Stimulated activated CD4-positive, alpha-beta T cell treated with anti-CD3 and anti-CD28 coated beads, Interleukin-15, amount 100 ng/mL, for 1 hour (primary cell): ENCODE measurements at places on chromosomes 1 and 21.
A peak's percentile ranks its signal among the peaks of the same experiment; 100 is the strongest.

- no peak for DNase-seq
These were observed 27.0 kb downstream of the ZC3H11B start for GRCh38 chr1:219585837-219586455.

DNA sequence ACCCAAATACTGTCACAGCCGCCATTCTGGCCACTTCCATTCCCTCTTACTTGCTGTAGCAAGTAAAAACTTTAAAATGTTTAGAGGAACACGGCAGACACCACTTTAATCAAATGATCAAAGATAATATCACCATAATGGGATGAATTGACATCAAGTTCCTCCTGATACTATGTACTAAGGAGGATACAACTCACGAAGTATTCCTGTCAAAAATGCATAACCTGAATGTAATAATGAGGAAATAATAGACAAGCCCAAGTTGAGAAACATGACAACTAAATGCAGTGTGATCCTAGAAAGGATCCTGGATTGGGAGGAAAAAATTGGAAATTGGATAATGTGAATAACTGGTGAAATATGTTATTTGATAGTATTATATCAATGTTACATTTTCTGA, 3.9 kb downstream of the KDF1 start:
- DNase-seq: no peak

GRCh38 chr1:153404768-153405167, 11.6 kb upstream of the S100A7A start:
- peak; percentile 50 for DNase-seq

DNA sequence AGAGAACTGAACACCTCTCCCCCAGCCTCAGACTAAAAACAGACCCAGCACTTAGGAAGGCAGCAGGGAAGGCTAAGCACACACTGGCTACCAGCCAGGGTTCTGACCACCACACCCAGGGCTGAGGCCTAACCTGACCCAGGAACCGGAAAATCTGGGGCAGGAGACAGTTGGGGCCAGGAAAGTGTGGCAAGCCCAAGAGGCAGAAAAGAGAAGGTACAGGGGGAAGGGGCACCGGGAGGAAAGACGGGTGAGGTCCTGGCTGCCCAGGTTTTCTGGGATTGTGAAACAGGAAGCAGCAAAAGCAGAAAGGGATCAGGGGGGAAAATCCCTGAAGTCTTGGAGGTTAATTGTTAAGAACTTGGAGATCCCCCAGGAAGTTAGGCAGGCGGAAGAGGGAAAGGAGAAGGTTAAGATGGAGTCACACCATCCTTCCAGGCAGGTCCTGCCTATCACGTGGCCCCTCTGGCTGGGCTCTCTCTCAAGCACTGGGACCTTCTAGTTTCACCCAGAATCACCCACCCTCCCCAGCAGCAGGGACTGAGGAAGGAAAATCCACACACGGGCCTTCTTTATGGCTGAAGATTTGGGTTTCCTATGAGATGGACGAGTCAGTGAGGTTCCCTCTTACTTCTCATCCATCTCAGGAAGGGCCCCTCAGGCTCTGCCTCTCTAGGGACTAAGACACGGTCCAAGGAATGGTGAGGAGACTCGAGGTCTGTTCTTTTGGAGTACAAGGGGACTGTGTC, 2.6 kb downstream of the HDGF start:
- no peak for DNase-seq

- peak; percentile 4 for DNase-seq
These were observed 687 bp downstream of the TGFBR3 start for GRCh38 chr1:91885213-91885715.

GRCh38 chr1:168714012-168714411, 15.0 kb downstream of the DPT start:
- DNase-seq: no peak

DNA sequence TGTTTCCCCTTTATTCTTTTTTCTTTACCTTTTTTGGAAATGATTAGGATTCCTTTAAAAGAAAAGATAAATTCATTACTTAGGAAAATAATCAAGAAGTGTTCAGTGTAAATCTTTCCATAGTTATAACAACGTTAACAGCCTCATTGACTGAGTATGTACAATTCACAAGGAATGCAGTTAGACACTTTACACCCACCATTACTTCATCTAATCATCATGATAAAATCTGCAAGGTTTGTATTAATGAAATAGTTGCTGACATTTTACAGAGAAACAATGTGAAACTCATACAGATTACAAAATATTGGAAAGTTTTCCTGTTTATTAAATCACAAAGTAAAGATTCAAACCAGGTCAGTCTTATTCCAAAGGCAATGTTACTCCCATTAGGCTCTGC, 59.3 kb upstream of the NEGR1 start:
- no peak for DNase-seq

DNA sequence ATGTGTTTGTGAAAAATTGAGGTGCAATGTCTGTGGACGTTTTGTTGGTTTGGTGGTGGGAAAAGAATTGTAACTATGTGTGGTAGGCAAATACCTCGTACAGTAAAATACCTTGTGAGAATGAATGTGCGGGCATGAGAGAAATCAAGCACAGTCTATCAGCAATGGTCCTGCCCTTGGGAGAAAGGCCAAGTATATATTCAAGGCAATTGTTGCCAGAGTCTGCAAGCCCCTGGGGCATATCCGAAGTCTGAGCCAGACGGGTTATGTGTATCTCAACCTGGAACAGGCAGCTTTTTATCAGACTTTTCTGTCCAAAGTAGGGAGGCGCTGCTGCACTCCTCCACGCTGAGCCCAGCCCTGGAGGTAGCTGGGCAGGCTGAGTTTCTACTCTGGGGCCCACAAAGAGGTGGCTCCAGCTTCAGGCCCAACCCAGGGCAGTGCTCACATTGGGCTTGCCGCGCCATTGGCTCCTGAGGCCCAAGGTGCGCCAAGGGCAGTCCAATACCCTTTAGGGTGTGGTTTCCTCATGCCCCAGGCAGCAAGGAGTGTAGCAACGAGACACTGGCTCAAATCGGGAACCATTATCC, 9.4 kb upstream of the GNL2 start:
- no peak for DNase-seq

DNA sequence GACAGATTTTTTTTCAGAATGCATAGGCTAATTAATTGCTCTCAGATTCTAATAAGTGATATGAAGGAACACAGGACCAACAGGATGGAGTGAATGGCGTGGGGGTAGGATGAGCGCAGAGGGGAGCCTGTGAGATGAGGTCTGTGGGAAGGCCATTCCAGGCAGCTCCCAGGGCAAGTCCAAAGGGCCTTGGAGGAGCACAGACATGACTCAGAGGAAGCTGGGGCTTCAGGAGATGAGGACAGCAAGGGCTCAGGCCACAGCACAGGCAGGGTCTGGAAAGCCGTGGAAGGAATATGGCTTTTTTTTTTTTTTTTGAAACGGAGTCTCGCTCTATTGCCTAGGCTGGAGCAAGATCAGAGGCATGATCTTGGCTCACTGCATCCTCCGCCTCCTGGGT, 35.1 kb downstream of the FMN2 start:
- DNase-seq: no peak

DNA sequence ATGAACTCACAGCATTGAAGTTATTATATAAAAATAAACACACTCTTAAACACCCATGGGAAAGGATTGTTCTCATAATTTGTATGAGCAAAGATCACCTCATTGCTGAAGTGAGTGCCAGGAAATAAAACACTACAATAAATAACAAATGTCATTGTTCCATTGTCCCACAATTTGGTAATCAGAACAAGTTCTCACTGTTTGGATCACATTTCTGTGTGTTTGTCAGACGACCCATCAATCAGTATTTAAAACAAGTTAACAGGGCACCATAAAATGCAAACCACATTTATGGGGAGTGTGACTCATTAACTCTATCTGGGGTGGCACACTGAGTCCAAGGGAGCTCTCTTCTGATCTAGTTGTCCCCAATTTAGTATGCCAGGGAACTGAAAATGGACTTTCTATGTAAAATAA, 124.5 kb downstream of the PTPRC start:
- no peak for DNase-seq

- DNase-seq: no peak
These were observed 37.1 kb upstream of the NBL1 start for GRCh38 chr1:19606817-19607642.

- no peak for DNase-seq
These were observed 13.8 kb upstream of the PHLDA3 start for GRCh38 chr1:201482755-201483154.

- DNase-seq: no peak
These were observed 23.1 kb downstream of the IL10RB start for GRCh38 chr21:33289199-33289819.

DNA sequence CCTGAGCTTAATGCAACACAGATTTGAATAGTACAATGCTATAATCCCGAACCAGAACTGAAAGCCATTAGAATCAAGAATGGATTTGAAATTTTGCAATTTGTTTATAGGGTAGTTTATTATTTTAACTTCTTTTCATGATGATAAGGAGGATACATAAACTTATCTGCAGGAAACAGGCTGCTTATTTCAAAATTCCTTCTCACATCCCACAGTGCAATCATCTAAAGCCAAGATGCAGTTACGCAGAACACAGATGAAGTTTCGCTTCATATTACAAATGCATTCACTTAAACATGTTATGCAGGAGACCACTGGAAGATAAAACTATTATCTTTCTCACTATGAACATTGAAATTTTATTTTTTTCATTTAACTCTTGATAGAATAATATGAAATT, 1019.6 kb downstream of the PLA2G4A start:
- no peak for DNase-seq

DNA sequence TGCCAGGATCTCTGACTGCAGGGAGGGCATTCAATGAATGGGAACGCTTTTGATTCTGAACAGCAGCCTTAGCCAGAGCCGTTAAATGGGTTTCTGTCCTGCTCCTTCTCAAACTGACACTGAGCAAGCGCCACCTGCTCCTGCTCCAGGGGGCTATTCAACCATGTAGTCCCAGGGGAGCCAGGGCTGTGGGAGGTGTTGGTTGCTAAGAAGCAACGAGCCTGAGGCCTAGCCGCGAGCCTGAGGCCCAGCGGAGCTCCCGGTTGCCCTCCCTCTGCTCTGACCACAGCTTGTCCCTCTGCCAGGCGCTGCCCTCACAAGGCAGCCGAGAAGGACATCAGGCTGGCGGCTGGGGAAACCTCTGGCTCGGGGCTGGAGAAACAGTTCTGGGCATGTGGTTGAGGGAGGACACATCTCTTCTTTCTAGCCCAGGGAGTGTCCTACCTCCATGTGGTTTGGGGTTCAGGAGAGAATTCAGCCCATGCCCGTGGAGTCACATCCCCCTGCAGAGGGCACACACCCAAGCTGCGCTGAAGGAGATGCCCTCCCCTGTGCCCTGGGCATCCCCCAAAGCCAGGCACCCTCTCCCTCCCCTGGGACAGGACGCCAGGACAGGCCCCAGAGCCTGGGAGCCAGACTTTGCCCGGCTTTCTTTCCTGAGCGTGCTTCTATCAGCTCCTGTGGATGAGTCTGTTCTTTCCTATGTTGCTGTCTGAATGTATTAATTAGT, 18.0 kb downstream of the PCP4 start:
- no peak for DNase-seq

DNA sequence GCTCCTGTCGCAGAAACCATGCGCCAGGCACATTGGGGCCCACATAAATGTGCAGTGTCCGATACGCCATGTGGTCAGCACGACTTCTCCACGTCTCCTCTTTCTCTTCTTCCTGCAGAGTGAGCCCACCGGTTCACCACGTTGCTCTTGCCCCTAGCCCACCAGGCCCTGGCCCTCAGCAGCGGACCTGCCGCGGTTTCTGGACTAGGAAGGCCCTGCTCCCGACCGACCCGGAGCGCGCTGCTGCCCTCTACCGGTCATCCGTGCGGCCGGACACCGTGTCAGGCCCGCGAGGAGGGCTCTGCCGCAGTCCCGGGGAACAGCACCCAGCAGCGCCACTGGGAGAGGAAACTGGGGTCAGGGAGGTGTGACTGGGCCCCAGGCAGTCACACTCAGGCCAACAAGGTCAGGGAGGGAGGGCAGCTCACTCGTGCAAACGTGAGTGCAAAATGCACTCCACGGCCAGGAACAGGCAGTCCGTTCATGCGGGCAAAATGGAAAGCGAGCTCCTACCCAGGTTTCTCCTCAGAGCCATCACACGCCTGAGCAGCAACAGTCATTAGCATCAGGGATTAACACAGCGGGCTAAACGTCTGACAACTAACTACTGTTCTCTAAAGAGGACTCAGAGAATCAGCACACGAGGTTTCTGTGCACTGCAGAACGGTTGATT, 13.7 kb downstream of the TLR5 start:
- peak; percentile 59 for DNase-seq
